NCI-H1930 (cell line): ENCODE measurements at places on chromosomes 6 and 20.

DNA sequence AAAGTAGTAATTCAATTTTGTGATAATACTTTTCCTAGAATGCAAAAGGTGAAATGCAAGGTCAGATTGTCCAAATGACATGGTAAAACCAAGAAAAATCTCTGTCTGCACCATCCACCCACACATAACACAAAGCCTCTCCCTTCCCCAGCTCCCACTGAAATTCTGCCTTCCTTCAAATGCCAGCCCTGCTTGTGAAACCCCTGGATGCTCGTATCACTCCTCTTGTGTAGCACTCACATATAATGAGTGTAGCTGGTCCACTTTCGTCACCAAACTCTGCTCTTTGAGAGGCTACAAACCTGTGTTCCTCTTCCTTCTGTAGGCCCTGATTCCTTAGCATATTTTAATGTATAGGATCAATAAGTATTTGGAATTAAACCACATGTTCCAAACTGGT is 123.6 kb upstream of the BEND6 start:
- no peak for DNase-seq

- no peak for DNase-seq
Measured at GRCh38 chr6:49556429-49556837, 6.0 kb downstream of the C6orf141 start.

- DNase-seq: no peak
Measured at GRCh38 chr20:16129411-16129810, 443.8 kb downstream of the KIF16B start.

DNA sequence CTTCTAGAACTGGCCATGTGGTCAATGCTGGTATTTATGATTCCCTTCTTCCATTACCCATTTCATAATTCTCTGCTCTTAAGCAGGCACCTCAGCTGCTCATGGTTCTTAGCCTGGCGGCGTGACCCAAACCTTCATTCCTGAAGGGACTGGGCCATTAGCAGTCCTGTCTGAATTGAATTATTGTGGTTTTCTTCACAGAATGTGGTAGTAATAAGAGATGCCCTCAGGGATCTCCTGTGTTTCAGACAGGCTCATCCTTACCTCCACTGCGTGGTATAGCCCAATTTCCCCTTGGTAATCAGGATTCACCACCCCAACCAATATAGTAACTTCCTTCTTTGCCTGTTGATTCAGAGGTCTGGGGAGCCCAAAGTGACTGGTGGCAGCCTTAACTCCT is 37.6 kb downstream of the PKIB start:
- DNase-seq: no peak

- DNase-seq: no peak
Measured at GRCh38 chr20:58160451-58161061, 67.9 kb downstream of the ANKRD60 start.

DNA sequence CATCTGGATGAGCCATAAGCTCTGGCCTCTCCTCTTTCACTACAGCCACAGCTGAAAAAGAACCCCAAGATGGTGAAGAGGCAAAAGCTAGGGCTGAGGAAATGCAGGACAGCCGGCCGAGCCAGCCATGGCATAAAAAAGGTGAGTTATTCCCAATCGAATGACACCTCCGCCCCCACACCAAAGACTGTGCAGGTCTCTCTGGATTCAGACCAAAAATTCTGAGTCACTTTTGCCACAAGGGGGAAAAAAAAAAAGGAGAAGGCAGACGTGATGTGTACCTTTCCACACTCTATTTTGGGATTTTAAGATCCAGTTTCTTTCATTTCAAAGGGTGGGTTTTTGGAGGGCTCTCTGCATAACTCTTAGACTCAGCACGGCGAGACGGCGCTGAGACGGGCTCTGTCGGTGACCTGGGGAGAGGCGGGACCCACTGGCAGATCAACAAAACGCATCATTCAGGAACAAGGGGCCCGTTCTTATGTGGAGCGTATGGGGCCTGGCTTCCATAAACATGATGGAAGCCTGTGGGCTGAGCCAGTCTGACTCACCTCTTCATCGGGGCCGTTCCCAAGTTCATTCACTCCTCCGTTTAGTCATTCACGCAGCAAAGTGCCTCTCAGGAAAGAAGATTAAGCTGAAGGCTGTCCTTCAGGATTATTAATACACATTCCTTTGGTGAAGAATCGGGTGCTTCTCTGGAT is 54.8 kb downstream of the NFATC2 start:
- no peak for DNase-seq

- DNase-seq: no peak
Measured at GRCh38 chr6:72218125-72218524, 331.8 kb downstream of the RIMS1 start.

DNA sequence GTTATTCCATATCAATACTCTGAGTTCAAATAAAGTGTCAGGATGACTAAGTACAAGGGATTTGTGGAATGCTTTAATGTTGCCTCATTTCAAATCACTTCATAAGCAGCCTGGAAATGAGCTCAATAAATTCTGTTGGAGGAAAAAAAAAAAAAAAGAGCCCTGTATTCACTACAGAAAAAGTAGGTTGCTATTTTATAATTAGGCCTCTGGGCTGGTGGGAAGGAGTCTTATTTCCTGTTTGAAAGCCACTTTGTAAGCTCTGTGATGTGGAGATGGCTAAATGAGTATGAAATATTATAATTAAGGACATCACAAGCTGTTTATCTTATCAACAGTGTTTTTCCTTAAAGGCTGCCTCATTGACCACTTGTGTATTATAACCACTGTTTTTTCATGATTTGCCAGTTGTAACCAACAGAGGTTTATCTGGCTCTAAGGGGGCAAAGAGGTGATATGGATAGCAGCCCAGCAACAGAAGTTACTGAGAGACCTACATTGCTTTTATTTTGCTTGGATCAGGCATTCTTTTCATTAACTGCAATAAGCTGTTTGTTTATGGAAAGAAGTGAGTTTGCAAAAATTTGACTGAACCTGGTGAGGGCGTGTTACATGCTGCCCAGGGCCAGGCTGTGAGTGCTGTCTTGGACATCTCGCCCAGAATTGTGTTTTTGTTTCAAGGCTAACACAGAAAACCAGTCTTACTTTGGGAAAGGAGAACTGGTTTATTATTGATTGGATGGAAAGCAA is 563.3 kb upstream of the MAP3K7 start:
- DNase-seq: no peak

DNA sequence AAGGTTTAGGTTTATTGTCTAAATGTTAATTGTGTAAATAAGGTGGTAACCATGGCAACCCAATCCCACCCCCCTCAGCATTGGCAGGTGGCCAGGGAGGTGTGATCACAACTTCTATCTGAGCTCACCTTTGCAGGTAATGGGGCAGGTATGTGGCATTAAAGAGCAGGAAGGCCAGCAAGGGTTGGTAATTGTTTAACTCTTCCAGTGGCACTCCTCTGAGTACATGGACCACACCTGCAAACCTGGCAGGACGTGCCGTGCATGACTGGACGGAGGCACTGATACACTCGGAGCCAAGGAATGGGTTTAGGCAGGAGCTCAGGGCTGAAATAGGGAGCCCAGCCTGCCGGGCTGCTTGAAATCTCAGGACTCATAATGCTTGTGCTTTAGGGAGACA is 107.0 kb upstream of the BMP2 start:
- no peak for DNase-seq

DNA sequence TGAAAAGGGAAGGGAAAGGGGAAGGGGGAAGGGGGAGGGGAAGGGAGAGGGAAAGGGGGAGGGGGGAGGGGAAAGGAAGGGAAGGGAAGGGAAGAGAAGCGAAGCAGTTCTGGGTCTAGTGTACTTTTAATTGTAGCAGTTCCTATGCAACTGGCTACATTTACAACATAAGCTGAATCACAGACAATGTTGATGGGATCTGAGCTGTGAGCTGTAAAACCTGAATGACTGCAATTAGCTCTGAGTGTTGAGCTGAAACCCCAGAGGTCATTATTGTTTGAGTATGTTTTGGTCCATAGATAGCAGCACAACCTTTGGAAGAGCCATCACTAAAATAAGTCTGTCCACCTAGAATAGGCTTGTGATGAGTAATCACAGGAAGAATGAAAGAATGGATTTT is 7.2 kb upstream of the ABHD12 start:
- no peak for DNase-seq

DNA sequence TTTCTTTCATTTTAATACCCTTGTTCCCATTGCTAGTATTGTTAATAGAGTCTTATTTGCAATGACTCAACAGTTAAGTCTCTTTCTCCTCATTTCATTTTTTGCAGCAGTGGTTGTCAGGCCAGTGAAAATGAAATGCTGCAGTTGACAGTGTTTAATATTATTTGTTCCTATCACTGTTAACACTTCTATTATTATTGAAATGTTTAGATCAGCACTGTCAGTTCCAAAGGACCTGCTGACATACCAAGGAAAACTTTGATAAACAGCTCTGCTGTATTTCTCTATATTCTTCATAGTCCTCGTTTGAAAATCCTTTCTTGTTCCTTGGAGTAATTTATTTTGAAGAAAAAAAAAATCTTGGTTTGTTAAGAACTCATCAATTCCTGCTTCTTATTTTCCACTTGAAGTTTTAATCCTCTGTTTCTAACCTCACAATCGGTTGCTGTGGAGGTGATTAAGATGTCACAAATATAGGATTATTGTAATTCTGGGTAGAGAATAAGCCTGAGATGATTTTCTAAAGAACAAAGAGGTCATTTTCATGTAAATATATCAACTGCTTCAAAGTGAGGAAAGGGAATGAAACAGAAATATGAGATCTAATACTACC is 1065.9 kb upstream of the CITED2 start:
- no peak for DNase-seq

DNA sequence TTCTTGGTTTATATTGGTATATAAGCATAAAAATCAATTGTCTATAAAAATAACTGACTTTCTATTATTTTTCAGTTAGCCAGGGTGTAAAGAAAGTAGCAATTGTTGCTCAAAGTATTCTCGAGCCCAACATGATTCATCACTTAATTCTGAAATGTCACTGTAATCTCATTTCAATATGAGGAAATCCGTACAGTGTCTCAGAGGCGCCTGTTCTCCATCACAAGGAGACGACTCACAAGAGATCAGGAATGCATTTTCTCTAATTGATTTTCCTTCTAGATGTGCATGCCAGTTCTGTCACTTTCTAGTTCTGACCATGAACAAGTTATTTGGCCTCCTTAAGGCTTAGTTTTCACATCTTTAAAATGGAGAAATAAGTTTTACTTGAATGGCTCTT is 753.1 kb downstream of the MAFB start:
- DNase-seq: no peak

DNA sequence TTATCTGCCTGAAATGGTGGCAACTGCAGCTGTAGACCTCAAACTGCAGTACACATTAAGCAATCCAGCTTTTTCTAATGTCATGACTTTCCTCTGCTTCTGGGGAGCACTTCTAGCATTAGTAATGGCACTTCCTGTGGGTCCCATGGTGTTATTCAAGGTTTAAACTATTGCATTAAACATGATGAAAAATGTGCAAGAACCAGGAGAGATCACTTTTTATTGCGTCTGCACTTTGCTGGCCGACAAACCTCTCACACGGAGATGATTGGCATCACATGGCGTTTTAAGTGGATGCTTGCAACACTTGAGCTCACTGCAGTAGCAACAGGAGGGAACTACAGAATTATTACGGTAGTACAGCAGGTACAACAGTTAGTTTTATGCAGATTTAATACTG is 148.4 kb downstream of the HIVEP2 start:
- no peak for DNase-seq

DNA sequence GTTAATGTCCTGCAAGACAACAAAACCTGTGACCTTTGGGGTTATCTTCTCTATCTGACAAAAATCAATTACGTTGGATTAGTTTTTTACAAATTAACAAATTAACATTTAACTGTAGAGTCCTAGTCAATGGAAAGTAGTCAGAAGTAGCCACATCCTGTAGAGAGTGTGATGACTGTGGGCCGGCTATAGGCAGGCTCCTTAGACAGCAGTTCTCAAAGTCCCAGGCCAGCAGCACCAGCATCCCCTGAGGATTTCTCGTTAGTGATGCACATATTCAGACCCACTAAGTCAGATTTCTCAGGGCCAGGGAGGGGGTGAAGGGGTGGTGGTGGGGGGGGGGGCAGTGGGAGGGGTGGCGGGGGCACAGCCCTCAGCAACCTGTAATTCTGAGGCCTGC is 37.2 kb downstream of the ZNF341 start:
- no peak for DNase-seq

- no peak for DNase-seq
Measured at GRCh38 chr6:24689964-24690363, 23.1 kb downstream of the ACOT13 start.

GRCh38 chr6:37657112-37657886 is 40.4 kb downstream of the MDGA1 start:
- DNase-seq: no peak

- DNase-seq: no peak
Measured at GRCh38 chr20:34420146-34420545, 57.1 kb downstream of the ITCH start.

DNA sequence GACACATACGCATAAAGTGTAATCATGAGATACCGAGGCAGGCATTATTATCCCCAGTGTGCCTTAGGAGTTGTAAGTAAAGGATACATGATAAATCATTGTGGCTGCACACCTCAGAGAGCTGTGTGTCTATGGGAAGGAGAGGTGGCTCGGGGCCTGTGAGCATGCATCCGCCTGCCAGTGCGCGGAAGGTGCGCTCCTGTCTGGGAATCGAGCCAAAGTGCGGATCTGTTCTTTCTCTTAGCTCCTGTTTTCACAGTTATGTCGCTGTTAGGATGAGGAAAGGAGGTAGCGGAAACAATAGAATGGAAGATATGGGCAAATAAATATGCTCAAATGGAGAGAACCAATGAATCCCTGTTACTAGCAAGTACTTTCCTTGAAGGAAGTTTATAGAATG is 98.0 kb downstream of the ANKRD6 start:
- DNase-seq: no peak

DNA sequence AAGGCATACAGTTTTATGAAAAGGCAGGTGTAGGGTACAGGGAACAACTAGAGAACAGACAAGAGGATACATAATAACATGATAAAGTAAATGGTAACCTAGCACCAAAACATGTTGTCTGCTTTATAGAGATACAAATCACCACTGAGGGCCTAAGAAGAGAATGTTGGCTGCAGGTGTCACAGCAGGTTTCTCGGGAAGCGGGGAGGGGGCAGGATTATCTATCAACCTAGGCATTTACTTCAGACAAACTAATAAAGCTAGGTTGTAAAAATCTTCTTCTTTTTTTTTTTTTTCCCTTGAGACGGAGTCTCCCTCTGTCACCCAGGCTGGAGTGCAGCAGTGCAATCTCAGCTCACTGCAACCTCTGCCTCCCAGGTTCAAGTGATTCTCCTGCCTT is 22.7 kb downstream of the PIM1 start:
- no peak for DNase-seq

DNA sequence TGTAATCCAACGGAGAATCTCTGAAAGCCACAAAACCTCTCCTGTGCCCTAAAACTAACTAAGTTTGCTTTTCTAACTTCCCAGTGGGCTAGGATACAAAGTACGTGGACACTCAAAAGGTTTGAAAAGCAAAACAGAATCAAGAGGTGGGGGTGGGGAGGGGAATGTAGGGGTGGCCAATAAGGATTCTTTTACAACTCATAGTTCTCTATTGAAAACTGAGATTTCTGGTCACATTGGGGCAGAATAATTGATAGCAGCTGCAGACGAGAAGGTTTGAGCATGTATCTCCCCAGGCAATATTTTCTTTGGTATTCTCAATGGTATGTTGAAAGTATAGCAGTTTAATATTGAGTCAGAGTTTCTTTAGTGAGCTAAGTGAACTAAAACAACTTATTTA is 376.7 kb upstream of the CITED2 start:
- no peak for DNase-seq

GRCh38 chr6:63448229-63448628 is 124.1 kb upstream of the LOC128125822 start:
- no peak for DNase-seq
